ENCODE measurements at places on chromosomes 16 and 17. TPM values are rescaled to one million over a fixed set of nuclear protein-coding genes. Genes with fewer than 3 reads are reported as not detected.

Gene MYH1
- total RNA-seq = not detected

Gene ANKRD40CL
- total RNA-seq = not detected

DNA sequence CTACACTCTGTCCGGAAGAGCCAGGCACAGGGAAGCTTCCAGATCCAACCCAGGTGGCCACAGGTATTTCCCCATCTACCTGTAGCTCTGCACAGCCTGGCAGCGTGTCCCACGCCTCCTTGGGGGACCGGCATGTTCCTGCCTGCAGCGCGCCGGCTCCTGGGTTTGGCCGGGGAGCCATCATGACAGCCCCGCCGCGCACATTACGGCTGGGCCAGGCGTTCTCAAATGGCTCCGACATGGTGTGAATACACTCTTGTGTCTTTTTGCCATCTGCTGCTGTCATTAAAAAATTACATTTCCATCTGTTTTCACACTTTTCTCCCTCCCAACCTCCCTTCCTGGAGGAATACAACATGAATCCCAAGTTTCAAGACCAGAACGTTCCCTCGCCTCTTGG lies 8.0 kb upstream of the GINS2 start:
- peak; percentile 56 for DNase-seq

DNA sequence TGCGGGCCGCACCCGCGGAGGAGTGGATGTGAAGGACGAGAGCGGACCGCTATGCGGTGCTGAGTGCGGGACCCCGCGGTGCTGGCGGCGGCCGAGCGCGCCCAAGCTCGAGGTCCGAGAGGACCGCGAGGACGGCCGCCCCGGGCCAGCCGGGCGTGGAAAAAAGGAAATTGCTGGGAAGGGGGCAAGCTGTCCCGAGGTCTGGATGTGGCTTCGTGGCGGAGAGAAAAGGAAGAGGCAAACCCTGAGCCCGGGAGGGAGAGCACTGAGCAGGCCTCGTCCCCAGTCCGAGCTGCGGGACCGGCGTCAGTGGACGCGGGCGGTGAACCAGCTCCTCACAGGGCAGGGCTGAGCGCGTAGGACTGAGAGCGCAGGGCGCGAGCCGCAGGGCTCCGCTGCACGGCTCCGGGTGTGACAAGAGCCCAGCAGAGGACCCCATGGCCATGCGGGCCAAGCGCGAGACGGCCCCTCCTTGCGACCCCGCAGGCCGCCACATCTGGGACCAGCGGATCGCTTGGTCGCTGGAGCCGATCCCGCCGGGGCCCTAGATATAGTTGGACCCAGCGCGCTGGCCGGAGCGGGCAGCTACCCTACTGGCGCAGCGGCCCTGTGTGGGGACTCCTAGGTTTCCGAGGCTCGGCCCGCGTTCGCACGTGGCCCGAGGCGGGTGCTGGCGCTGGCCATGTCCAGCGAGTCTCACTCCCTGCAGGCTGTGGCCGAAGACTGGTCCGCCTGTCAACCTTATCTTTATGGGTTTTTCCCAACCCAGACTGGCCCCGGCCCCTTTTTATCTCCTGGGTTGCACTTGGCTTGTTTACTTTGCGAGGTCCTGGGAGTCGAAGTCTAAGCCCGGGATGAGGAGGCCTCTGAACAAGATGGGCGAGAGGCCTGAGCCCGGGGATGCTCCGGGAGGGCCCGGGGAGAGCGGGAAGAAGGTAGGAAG lies 2.4 kb downstream of the TBX4 start:
- no peak for DNase-seq

Gene TNFRSF17
- total RNA-seq = not detected

DNA sequence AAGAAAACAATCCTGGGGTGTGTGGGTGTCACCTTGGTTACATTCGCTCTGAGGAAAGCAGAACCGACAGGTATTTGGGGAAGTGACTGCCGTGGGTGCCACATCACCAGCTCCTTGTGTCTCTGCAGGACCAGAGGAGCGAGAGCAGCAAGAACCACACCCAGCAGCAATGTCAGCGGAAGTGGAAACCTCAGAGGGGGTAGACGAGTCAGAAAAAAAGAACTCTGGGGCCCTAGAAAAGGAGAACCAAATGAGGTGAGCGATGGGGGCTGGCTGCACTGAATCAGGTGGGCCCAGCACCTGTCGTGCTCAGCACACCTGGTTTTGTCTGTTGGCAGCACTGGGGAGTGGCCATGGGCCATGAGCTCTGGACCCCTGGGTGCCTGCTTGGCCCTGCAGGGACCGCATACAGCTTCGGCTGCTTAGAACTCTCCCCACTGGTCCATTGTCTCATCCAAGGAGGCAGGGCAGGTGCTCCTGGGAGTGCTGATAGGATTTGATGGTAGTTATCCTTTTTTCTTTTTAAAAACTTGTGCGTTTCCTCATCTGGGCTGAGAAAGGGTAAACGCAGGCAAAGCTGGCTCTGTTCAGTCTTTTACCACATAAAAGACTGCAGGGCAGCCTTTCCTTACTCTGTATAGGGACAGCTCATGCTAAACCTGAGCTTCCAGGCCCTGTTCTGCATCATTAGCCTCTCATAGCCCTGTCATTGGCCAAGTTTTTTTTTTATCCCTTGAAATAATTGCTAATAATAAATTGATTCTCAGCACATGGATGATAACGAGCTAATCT lies 29.4 kb downstream of the HMOX2 start:
- DNase-seq = no peak

GRCh38 chr16:10799736-10800135 lies 18.9 kb downstream of the TVP23A start:
- DNase-seq = no peak

Gene ABCA8
- total RNA-seq = 101 TPM

- no peak for DNase-seq
These were observed 33.1 kb downstream of the RAI1 start for GRCh38 chr17:17714261-17714866.

Gene ATXN7L3
- total RNA-seq = 153 TPM

GRCh38 chr17:39702901-39703893 lies 3.3 kb downstream of the ERBB2 start:
- DNase-seq = no peak

GRCh38 chr16:20806168-20807050 lies at the start of the genes ERI2 and REXO5:
TSS of gene ERI2 (minus strand) at chr16:20806472. CDS start at chr16:20806430, 42 bp downstream.
TSS of gene REXO5 (plus strand) at chr16:20806527. CDS start at chr16:20806954, 427 bp downstream.
- DNase-seq = peak; percentile 83

DNA sequence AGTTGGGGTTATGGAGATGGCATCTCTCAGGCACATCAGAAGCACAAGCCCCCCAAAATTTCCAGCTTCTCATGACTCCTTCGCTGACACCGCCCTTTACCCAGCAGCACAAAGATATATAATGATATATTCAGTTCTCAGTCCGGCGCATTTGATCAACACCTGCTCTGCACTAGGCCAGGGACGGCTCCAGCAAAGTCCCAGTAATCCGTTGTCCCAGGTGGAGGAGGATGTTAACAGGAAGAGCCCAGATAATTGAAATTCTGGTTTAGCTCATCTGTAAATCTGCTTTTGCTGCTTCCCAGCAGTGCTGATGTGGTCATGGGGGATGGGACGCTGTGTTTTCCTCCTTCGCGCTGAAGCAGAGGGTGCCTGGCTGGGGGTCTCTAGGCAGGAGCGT lies 131.5 kb downstream of the OR1D5 start:
- DNase-seq = no peak

GRCh38 chr16:73713251-73713650 lies 583.4 kb upstream of the PSMD7 start:
- peak; percentile 88 for DNase-seq

DNA sequence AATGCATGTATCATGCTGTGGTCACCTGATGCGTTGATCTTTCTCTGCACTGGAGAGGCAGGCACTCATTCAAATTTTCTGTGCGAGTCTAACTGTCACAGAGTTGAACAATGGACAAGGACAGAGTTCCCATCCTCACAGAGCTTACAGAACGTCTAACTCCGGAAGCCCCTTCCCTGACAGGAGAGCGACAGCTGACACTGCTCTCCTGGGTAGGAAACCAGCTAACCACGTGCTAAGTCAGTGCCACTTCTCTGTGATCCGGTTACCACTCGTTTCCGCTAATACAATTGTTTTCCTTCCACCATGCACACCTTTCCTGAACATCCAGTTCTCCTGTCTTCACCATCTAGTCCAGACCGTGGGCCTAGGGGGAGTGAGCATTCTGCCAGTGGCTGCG lies 11.3 kb downstream of the KLHDC4 start:
- DNase-seq = no peak

Gene ARL16
- total RNA-seq = 42.6 TPM

Gene C16orf96
- total RNA-seq = 1.00 TPM

- no peak for DNase-seq
These were observed 66.4 kb downstream of the PRMT7 start for GRCh38 chr16:68377221-68377620.

GRCh38 chr17:73335591-73336407 lies 24.0 kb upstream of the CDC42EP4 start:
- DNase-seq = no peak

- no peak for DNase-seq
These were observed 112.0 kb upstream of the SMURF2 start for GRCh38 chr17:64773836-64774761.

- no peak for DNase-seq
These were observed 543 bp downstream of the ARHGAP23 start for GRCh38 chr17:38428643-38429371.

DNA sequence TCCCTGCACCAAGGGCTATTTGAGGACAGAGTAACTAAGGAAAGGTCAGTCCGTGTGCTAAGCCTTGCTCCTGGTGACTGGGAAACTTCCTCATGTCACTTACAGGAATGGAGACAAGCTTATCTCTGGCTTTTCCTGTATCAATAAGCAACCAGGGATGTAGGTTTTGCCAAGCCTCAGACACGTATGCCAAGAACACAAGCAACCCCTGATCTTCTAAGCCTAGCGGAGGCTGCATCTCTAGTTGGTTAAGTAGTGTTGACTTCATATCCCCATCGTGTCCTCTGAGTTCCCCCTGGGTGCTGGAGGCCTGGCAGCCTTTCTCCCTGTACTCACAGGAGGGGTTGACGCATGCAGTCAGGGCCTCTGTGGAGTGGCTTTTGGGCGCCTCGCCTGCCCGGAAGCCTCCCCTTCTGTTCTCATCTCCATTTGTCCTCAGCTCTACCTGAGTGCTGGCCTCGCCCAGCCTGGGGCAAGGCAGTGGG lies 1.4 kb upstream of the C1QTNF1 start:
- DNase-seq = no peak

Gene VPS35L
- total RNA-seq = 113 TPM

GRCh38 chr17:50793007-50793406 lies 25.7 kb upstream of the ANKRD40CL start:
- DNase-seq = no peak

Gene SLC6A2
- not detected for total RNA-seq

GRCh38 chr16:17657045-17657444 lies 186.3 kb upstream of the XYLT1 start:
- DNase-seq = no peak
